HT-29 (cell line): ENCODE measurements at places on chromosomes 2 and 18.

DNA sequence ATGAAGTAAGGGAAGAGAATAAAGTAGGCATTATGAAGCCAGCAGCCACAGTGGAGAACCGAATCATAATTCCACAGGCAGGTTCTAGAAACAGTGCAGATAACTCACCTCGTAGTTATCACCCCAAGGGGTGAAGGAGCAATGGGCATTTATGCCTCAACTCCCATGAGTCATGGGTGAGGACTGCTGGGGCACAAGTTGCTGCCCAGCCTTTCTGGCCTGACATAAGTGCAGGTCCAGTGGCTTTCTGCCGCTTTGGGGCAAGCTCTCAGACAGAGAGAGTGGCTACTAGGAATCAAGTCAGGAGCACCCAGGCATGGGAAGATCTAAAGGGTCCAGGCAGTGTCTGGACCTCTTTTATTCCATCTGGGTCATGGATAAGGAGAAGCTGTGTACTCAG is 149.8 kb downstream of the SUCLG1 start:
- DNase-seq: no peak

- no peak for DNase-seq
Measured at GRCh38 chr2:55088400-55088799, 38.1 kb upstream of the RTN4 start.

DNA sequence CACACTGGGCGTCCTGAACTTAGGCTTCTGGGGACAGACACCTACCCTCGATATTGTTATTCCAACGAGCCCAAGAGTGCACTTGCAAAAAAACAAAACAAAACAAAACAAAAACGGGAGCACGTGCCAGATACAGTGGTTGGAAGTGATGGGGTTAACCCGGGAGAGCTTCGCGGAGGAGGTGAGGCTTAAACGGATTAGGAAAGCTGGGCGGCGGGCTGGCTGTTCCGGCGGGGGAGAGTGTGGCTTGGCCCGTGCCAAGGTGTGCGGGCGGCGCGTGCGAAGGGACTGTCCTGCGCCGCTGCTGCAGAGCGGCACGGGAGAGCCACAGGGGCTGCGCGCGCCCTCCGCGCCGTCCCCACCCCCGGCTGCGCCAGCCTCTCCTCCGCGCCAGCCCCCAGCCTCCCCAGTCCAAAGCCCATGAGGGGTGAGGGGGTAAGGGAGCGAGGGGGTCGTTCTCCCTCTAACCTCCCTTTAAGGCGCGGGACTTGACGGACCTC is 1.5 kb upstream of the SLC30A3 start:
- DNase-seq: no peak

DNA sequence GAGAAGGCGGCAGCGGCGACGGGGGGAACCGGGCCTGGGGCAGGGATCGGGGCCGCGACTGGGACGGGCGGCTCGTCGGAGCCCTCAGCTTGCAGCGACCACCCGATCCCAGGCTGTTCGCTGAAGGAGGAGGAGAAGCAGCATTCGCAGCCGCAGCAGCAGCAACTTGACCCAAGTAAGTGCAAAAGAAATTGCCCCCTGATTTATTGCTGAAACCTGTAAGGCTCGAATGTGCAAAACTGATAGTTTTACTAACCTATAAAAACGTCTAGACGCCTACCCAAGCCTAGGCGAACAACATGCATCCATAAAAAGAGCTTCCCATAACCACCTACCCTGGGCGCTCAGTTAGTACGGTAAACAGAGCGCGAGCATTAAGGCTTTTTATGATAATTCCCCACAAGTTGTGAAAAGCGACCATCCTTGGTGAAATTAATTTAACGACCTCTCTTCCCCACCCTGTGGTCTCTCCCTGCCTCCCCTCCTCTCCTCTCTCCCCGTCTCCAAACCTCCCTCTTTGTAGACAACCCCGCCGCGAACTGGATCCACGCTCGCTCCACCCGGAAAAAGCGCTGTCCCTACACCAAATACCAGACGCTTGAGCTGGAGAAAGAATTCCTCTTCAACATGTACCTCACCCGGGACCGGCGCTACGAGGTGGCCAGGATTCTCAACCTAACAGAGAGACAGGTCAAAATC is 1.0 kb downstream of the HOXD9 start:
- DNase-seq: no peak

- DNase-seq: no peak
Measured at GRCh38 chr2:212535996-212536816, 2.4 kb downstream of the ERBB4 start.

- no peak for DNase-seq
Measured at GRCh38 chr2:66001538-66001937, 433.4 kb upstream of the MEIS1 start.

GRCh38 chr2:207937823-207938222 is 87.5 kb downstream of the PLEKHM3 start:
- no peak for DNase-seq

- DNase-seq: peak; percentile 68
Measured at GRCh38 chr18:63741769-63742168, 33.4 kb upstream of the SERPINB7 start.

- peak; percentile 58 for DNase-seq
Measured at GRCh38 chr2:151999053-151999452, 99.8 kb downstream of the CACNB4 start.

- no peak for DNase-seq
Measured at GRCh38 chr18:74587441-74587840, 10.2 kb upstream of the ZNF407 start.

GRCh38 chr2:222000326-222000725 is 298.5 kb downstream of the PAX3 start:
- DNase-seq: no peak

DNA sequence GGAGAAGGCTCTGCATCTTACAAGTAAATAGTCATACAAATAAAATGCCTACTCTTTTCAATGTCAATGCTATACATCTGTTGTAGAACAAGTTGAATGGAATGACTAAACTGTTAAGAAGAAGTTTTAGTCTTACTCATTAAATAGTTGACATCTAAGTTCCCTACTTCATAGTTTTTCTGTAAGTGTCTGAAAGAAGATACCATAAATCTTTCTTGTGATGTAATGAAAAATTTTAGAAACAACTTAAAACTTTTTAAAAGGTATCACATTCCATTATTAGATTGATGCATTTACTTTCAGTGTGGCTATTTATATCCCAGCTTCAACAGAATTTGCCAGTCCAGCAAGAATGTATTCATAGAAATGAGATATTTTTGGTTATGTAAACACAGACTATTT is 185.2 kb upstream of the EPC2 start:
- no peak for DNase-seq

DNA sequence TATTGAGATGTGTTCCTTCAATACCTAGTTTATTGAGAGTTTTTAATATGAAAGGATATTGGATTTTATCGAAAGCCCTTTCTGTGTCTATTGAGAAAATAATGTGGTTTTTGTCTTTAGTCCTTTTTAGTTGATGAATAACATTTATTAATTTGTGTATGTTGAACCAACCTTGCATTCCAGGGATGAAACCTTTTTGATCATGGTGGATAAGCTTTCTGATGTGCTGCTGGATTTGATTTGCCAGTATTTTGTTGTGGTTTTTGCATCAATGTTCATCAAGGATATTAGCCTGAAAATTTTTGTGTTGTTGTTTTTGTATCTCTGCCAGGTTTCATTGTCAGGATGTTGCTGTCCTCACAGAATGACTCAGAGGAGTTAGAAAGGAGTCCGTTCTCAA is 1710.4 kb downstream of the SUCLG1 start:
- DNase-seq: no peak

DNA sequence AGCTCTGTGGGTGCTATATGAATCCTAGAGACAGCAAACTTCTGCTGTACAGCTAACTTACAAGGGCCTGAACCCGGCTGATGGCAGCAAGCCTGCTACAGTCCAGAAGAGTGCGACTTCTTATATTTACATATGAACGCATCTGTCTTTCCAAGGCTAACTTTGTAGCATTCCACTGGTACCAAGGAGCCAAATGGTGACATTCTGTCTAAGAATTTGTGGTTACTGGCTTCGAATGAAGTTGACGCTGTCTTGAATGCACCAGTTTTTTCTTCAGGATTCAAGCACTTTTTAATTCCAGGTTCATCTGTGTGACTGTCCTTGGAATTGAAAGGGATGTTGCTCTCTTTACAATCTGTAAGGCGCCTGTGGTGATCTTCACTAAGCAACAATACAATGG is 42.4 kb downstream of the THUMPD2 start:
- DNase-seq: no peak

DNA sequence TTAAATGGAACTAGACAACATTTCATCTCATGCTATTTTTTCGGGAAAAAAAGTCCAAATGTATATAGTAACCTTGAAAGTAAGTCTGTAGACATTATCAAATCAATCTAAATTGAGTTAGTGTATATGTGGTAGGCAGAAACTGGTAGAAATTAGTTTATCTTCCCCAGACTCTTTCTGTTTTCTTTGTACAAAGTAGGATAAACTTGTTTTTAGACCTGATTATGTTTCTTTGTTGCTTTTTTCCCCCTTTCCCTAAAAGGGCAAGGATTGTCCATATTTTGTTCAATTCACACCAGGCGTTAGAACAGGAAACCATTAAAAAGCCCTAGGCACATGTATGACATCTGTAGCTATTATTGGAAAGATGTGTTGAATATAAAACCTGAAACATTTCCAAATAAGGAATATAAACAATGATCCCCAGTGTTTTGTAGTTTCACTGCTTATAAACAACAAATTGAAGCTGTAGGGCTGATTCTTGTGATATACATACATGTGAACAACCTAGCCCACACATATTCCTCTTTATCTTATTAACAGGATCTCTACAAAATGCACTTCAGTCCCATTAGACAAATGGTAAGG is 528.3 kb downstream of the PARD3B start:
- no peak for DNase-seq

DNA sequence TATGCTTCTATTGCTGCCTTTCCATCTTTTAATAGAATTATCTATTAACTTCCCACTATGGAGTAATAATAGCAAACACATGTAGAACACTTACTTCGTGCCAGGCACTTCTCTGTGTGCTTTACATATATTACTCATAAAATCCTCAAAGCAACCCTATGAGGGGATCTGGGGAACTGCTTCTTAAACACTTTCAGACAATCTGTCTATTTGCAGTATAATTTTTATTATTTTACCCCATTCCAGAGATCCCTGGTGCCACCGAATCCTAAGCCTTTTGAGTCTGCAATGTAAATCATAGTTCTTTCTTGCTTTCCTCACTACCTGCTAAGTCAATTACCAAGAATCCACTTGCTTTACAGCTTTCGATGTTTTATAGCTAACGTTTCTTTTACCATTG is 25.6 kb upstream of the GCFC2 start:
- DNase-seq: no peak

GRCh38 chr2:192591617-192592016 is 396.9 kb upstream of the TMEFF2 start:
- DNase-seq: no peak

GRCh38 chr2:188383158-188383557 is 91.5 kb downstream of the GULP1 start:
- no peak for DNase-seq

- no peak for DNase-seq
Measured at GRCh38 chr2:178324077-178324476, 126.9 kb downstream of the PRKRA start.

DNA sequence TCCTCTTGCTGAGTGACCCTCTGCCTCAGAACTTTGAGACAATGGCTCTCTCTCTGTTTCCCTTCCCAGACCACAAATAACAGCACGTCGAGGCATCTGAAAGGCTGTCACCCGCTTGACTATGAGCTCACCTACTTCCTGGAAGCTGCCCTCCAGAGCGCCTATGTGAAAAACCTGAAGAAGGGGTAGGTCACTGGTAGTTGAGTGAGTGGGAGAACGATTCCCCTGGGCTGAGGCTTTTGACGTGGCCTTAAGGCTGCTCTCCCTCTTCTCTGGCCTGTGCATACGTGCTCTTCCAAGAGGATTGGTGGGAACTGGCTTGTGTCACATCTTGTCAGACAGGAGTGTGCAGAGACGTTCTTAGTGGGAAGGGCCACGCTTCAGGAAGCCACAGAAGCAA is 63.1 kb upstream of the MCFD2 start:
- DNase-seq: no peak

GRCh38 chr2:196074631-196075030 is 6.0 kb upstream of the DNAH7 start:
- DNase-seq: no peak

GRCh38 chr2:12547566-12548170 is 169.1 kb upstream of the TRIB2 start:
- no peak for DNase-seq

DNA sequence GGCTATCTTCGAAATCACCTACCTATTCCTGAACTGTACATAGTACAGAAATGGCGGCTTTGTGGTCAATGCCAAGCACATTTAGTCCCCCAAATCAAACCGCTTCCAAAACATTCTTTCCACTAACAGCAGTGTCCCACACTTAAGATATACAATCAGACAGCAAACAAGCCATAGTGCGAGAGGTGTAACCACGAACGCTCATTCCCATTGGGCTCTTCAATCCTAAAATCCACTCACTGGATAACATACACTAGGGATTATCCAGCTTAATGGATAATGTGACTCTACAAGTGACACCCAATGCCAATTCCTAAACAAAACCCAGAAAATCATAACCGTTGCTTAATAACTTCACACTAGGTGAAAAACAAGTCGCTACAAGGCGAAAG is 2.0 kb downstream of the XPO1 start:
- no peak for DNase-seq

DNA sequence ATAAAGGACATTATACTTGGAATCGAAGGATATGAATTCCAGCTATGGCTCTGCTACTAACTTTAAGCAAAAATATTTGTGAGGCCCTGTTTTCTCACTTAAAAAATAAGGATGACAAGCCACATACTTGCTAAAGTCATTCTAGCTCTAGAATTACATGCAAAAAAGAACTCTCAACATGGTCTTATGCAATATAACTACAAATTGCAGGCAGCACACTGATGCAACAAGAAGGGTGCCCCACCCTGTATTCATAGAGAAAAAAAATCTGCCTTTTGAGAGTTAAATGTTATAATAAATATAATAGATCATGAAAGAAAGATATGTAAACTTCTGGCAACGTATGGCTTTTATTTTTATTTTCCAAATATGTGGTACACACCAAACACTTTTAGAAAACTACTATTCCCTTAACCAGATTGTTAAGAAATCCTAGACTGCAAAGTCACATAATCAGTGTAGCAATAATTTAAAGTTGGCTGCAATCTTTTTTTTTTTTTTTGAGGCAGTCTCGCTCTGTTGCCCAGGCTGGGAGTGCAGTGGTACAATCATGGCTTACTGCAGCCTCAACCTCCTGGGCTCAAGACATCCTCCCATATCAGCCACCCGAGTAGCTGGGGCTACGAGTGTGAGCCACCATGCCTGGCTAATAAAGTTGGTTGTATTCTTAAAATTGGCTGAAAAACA is 40.2 kb upstream of the WDSUB1 start:
- no peak for DNase-seq
